ENCODE measurements at places on chromosomes 6 and 20.

DNA sequence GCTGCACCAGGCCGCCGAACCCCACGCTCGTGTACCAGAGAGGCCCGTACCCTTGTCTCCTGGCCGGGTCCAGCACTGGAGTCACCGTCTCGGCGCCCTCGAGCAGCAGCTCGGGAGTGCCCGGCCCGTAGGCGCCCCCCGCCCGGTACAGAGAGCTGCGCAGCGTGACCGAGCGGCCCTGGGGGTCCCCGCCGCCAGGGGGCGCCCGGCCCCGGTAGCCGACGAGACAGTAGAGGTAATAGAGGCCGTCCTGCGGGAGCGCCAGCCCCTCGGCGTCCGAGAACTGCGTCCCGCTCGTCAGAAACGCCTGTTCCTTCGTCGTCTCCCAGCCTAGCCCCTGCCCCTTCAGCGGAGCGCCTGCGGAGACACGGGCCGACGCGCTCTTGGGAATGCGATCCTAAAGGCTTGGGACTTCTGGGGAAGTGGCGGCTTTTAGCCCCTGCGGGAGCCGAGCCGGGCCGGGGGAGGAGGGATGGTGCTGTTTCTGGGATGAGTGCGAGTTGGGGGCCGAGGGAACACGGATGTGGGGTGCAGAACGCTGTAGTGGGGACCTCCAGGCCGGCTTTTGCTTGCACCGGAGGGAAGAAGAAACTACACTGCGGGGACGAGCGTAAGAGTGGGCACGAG is 1.3 kb downstream of the LTB start:
- peak; percentile 86 for DNase-seq

DNA sequence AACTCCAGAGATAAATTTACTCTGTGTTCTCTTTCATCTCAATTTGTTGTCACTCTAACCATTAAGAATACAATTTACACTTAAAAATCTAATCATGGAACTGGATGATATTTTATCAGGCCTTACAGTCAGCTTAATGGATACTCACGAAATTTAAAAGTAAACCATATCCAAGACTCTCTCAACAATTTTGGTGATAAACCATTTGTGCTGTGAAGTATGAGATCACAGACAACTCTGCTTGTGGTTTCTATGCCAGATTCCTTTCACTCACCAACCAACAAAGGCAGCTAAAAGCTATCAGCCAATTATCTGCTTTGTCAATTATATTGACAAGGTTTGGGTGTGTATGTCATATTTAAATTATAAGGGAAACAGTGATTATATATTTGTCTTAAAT is 155.8 kb downstream of the TRDN start:
- no peak for DNase-seq

- DNase-seq: no peak
Measured at GRCh38 chr20:51656726-51657260, 111.4 kb downstream of the ATP9A start.

GRCh38 chr20:35568645-35569044 is 26.8 kb downstream of the ERGIC3 start:
- no peak for DNase-seq

DNA sequence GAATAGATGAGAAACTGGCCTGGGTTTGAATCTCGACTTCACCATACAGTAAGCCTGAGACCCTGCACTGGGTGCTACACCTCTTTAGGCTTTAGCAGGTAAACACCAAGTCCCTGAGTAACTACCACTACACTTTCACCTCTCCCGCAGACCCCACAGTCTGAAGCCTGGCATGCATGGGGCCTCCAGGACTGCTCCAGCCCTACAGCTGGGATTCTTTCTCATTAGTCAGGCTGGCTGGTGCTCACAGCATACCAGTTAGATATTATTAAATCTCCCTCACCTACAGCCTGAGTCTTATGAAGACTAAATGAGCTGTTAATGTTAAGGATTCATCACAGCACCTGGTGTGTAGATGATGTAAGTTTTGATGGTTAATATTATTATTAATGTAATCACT is 388.7 kb downstream of the ARHGAP18 start:
- DNase-seq: no peak

DNA sequence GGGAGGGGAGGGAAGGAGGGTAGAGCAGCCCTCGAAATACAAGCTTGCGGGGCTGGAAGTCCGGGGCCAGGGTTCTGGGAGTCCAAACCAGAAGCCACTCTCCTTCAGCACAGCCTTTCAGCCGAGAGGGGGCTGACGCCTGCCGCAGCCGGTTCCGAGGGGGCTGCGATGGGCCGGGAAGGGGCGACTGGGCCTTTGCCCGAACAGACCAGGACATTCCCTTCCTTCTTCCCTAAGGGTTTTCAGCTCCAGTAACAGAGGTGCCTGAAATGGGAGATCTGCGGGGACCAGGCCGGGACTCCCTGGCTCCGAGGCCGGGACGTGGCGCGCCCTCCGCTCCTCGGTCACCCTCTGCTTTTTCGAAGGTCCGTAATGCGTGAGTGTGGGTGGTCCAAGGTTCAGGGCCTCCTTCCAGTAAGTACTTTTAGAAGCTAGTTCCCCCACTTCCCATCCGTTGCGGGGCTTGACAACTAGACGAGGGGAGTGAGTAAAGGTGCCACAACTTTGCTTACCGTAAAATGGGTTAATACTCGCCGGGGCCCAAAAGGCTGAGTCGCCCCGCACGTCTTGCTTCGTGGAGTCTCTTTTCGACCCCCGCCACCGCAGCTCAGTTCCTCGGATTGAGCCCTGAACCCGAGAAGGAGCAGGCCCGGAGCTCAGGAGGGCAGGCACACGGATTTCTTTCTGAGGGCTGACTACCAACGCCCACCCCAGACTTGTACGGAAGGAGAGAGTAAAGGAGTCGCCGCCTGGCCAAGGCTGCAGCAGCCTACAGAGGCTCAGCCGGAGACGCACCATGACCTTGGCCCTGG is 2.9 kb upstream of the OLIG3 start:
- no peak for DNase-seq

GRCh38 chr6:84512391-84512790 is 252.0 kb downstream of the TBX18 start:
- no peak for DNase-seq

DNA sequence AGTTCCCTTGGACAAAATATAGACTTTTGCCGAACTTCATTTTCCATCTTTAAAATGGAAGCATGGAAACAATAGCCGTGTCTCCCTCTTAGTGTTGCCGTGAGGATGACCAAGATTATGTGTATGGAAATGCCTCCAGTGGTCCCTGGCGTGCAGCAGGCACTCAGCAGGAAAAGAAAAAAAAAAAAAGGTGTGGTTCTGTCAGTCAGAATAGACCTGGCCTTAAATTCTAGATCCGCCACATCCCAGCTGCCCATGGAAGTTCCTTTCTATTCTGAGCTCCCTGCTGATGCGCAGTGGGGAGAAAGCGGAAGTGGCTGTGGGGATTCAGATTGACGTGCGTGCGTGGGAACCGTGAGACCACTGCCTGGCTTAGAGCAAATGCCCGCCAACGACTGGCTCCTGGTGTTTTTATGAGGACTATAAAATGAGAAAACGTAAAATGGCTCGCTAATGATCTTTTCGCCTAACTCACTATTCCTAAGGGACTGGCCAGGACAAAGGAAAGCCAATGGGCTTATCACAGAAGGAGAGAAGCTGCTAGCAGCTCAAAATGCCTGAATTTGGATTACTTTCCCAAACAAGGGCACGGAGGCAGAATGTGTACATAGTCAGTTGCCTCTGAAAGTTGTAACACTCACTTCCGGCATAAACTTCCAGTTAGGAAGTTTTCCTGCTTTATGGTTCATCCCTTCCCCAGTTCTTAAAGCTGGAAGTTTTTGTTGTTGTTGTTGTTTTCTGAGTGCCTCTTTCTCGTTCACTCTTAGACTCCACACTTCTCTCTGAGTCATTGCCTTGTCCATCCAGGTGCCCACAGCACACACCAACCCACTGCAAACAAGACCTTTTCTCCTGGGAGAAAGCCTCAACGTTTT is 11.4 kb upstream of the PDE10A start:
- DNase-seq: no peak

DNA sequence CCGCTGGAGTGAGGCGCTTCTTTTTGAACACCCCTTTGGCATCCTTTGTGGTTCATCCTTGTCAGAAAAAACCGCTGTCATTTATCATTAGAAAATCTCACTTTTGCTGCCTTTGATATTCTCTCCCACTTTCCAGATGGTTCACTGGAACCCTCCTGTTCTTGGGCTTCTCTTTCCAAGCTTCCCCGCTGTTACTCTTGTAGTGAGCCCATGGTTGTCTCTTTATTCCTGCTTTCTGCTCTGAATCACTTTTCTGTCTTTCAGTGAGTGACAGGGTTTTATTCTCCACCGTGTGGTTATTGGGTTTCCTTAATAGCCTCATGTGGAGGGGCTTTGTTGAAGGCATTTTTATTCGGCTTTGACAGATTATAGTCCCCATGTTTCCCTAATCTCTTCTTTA is 117.0 kb downstream of the FARS2 start:
- DNase-seq: no peak

- no peak for DNase-seq
Measured at GRCh38 chr6:121426686-121427085, 8.8 kb upstream of the GJA1 start.

DNA sequence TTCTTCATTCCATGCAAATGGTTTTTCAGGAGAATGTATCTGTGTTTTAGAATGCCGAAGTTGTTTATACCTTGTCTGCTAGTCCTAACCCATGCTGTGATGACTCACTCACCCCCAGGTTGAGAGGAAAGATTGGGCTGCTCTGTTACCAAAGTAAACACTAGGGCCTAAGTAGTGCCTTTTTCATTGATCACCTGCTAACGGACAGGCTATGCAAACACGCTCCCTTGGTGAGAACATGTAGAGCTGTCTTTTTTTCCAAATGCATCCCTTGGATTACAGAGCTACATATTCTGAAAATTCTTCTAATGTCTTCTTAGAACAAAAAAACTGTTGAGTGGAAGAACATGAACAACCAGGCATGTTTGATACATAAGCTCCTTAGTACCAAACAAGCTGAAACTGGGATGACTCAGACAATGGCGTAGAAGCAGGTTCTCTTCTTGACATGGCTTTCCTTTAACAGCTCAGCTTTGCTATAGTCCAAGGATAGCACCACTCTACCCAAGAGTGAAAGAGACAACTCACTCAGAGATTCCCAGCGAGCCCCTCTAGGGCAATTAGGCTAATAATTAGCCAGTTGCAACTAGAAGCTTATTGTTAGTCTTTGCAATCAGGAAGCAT is 20.5 kb downstream of the PERP start:
- no peak for DNase-seq

- DNase-seq: no peak
Measured at GRCh38 chr6:140434761-140435160, 1060.3 kb upstream of the CITED2 start.

DNA sequence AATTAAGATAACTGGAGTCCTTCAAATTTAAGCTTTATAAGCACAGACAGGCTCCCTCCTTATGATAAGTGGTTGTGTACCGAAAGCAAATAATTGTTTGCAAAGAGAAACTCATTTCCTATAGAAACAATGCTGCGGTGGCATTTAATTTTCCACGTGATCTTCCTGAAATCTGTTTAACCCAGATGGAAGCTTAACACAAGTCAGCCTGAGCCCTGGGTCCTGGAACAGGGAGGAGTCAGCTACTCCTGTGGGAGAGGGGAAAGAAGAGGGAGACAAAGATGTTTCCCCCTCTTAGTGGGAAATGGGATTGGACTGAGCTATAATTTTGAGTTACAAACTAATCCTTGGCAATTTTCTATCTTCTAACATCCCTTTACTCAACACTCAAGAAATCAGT is 136.5 kb downstream of the ELOVL4 start:
- DNase-seq: no peak

- no peak for DNase-seq
Measured at GRCh38 chr20:47973519-47974233, 188.4 kb upstream of the SULF2 start.

DNA sequence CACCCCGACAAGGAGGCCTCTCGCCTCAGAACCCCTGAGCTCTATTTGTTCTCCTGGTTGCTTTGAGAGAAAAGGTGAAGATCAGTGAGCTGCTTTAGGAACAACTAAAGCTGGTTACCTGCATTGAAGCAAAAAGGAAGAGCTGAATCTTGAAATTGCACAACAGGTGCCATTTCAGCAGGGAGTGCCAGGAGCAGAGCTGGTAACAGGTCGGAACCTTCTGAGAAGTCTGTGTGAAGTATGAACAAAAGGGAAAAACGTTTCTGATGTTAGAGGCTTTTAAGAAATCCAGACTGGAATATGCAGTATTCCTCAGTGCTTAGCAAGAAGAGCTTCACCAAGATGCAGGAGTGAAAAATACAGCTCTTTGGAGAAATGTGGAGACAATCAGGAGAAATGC is 164.0 kb downstream of the TMEM242 start:
- no peak for DNase-seq

DNA sequence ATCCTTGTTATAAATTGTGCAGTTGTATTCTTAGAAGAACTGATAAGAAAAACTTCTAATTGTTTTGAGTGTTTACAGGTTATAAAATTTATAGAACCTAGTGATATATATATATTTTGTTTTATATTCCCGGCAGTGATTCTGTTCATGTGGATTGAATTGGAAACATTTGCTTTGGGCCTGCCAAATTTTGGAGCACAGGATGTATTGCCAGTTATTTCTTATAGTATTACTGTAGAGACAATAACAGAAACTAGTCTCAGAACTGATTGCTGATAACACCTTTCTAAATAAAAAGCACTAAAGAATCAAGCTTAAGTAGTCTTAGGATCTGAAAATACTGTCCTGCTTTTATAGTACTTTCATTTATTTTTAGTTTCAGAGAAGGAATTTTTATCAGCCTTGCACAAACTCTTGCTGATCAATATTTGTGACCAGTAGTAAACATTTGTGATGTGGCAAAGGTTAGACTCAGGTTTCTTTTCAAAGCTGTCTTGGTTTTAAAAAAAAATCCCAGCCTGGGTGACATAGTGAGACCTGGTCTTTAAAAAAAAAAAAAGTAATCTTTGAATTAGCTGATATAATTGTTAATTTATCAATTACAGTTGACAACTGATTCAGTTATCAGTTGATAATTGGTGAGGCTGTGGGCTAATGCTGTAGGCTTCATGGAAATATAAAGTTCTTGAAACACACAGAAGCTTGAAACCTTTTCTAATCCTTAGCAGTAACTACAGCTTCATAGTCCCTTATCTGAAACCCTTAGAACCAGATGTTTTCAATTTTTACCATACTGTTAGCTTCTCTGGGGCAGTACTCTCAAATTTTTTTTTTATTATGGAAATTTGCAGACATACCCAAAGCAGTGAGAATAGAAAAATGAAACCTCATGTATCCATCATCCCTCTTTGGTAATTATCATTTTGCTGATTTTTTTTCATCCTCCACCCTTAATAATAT is 42.4 kb downstream of the RNGTT start:
- DNase-seq: no peak

DNA sequence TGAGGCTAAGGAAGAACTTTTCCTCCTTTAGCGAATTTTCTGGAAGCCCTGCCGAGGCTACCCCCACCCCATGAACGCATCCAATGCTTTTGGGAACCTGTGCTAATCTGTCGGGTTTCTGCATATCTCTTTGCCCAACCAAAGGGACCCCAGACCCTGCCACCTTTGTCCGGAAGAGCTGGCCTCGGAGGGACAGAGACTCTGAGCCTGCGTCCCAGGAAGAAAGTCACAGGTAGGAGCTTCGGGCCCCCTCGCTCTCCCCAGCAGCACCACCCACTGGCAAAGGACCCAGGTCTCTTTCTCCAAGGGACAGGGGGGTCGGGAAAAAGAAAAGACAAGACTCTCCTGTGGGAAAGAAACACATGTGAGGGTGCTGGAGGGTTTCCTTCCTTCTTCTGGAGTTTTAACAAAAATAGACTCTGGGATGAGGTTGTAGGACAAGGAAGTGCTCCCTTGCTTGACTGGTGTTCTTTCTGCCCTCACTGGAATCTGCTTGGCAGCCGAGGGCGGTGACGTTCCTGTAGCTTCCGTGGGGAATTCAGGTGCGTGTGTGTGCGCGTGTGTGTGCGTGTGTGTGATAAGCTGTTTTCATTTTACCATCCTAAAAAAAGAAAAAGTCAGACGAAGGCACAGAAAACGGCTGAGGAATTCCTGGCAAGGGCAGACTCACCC is 16.3 kb upstream of the FOXC1 start:
- no peak for DNase-seq
